ENCODE measurements at places on chromosomes 1 and 21.

GRCh38 chr1:206944703-206945102 is 1.6 kb downstream of the PIGR start:
- DNase-seq = no peak

DNA sequence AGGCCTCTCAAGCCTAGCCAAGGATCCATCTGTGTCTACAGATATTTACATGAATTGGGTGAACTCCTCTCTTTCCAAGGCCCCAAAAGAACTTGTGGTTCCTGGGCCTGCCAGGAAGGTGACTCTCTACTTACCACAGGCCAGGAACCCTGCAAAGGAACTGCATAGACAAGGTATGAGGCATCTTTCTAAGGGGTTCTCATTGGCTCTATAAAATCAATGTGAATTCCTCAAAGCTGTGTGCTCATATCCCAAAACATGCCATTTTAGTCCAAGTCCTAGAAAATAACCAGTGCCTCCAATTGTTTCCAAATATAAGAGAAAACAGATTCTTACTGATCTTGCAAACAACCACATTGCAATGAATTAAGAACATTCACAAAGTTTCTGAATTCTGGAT is 39.9 kb upstream of the RGL1 start:
- no peak for DNase-seq

DNA sequence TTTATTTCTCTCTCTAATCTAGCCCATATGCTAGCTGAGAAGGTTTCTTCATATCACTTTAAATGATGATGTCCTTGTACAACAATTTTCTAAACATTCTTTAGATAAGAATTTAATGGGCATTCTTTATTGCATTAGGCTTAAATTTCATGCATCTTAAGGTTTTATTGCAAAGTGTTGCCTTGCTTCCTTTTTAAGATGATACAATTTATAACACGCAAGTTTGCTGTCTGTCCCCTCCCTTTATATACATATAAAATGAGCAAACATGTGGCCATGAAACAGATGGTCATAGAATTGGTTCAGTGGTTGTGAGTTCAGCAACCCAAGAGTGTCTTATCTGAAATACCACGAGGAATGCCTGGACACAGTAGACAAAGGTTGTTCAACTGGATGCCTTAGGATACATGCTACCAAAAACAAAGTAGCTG is 12.1 kb downstream of the NBPF3 start:
- DNase-seq = no peak

DNA sequence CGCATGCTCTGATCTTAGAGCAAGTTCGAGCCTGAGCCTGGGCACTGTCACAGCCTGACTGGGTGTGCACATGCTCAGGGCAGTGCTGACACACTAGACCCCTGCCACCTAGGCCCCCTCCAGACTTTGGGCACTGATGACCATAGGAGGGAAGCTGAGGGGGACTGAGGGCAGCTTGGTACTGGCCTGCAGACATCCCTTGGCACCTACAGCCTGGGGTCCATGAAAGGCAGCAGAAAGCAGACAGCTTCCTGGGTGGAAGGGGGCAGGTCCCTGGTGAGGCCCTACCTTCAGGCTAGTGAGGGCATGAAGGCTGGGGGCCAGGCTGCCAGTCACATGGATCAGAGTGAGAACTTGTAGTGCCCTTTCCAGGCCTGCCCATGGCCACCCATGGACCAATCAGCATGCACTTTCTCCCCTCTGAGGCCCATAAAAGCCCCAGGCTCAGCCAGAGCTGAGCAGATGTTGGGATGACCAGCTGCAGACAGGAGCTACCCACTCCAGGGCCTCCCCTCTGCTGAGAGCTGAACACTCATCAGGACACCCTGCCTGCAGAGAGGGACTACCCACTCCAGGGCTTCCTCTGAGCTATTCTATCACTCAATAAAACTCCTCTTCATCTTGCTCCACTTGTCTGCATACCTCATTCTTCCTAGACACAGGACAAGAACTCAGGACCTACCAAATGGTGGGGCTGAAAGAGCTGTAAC is 680.8 kb downstream of the MATN1 start:
- no peak for DNase-seq

DNA sequence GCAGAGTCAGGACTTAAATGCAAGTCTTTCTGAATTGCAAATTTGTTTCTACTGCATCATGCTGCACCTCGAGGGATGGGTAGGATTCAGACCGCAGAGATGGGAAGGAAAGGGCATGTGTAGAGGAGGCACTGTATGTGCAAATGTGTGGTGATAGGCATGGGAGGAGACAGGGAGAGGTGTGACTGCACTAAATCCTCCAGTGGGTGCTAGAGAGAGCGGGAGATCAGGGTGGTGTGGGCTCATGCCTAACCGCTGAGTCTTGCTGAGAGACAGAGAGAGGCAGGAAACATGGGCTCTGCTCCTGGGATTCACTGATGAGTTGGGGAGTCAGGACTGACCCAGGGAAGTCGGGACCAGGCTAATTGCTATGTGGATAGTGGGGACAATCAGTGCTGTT is 61.1 kb downstream of the PTPRU start:
- no peak for DNase-seq

GRCh38 chr1:84859866-84860265 is 33.1 kb downstream of the LPAR3 start:
- DNase-seq = no peak

GRCh38 chr1:67979532-67979931 is 70.9 kb downstream of the DIRAS3 start:
- DNase-seq = no peak

DNA sequence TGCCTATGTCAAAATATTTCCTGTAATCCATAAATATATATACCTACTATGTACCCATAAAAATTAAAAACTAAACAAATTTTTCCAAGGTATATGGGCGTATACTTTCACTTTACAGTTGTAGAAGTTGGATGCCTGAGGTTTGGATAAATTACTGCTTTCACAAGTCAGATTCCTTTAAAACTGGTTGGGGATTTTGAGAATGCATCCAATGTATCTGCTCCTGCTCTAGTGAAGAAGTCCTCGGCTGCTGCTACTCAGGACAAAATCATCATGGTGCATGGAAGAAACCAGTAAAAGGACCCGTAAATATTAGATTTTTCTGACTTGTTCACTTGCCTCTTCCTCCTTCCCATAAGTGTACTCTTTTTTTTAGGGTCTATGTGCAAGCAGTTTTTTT is 841.1 kb downstream of the USP25 start:
- no peak for DNase-seq

DNA sequence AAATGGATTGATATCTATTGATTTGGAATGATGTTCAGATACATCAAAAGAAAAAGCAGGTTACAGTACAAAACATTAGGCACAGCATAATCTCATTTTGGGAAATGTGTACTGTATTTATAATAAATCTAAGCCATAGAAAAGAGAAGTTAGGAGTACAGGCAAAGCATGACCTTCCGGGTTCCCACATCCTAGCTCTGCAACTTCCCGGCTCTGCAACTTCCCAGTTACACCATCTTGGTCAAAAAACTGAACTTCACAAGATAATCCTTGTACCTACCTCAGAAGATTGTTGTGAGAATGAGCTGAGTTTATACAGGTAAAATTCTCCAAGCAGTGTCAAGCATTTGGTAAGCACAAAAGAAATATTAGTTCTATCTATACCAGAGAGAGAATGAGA is 21.7 kb upstream of the SLC44A3 start:
- DNase-seq = no peak

DNA sequence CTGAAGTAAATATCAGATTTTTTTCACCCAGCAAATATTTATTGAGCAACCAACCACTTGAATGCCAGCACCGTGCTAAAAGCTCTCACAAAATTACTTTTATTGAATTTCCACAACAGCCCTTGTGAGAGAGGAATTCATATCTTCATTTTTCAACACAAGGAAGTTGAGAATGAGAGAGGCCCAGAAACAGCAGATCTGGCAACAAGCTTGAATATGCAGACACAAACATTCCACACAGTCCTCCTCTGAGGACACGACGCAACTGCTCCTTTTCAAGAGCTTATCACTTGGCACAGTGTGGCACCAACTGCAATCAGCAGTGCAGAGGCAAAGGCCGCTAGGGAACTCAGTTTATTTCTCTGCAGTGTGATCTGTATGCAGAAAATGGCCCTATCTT is 32.2 kb upstream of the IFNAR2 start:
- no peak for DNase-seq

GRCh38 chr1:10060311-10061100 is 27.7 kb downstream of the UBE4B start:
- DNase-seq = no peak

GRCh38 chr1:93483606-93484005 is 35.7 kb downstream of the FNBP1L start:
- no peak for DNase-seq

- no peak for DNase-seq
Measured at GRCh38 chr1:182552527-182552926, 36.5 kb downstream of the RNASEL start.

DNA sequence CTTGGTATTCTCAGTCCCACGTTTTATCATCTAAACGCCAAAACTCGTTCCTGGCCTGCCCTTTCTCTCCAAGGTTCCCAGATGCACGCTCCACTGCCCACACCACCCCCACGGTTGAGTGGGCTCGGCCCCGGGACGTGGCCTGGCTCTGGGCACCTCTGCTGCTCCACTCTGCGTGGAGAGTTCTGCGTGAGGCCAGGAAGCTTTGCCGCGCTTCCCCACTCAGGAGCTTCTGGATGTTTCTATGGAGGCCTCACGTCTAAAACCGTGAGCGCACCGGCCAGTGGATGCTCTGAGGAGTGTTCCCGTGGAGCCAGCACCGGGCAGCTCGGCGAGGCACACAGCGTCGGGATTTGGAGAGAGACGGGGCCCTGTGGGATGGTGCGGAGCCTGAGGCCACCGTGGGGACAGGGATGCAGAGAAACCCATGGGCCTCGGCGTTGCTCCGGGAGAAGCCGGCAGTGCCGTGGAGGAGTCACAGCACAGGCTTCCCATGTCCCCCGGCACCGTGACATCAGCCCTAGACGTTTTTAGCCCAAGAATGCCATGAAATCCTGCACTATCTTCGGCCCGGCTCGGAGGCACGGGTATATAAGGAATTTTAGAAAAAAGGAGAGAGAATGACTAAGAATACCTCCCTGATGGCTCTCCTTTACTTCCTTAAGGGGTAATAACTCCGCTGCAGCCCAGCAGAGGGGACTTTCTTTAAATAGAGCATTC is 125.9 kb downstream of the PRDM16 start:
- no peak for DNase-seq

DNA sequence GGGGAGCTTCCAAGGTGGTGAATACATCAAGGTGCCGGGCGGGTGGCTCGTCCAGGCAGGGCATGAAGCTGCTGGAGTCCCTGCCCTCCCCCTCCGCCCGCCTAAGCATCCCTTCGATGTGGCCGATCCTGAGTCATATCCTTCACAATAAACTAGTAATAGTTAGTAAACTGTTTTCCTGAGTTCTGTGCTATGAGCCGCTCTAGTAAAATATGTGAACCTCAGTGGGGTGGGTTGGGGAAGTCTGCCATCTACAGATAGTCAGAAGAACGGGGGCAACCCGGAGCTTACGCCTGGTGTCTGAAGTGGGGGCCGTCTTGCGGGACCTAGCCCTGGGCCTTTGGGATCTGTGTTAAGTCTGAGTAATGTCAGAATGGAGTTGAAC is 21.6 kb downstream of the C2CD2 start:
- no peak for DNase-seq

DNA sequence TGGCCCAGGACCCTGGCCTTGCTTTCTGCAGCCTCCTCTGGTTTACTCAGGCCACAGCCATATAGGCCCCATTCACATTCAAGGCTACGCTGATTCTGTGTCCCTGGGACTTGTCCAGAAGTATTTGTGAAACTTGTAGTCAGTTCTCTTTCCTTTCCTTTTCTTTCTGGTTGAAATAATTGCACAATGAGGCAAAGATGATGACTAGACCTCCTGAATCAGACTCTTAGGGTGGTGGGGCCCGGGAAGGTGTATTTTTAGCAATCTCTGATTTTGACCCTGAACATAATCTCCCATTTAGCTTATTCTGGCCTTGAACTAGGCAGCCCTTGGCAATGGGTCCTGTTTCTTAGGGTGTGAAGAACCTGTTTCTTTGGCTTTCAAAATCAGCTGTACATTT is 39.9 kb downstream of the STUM start:
- no peak for DNase-seq

DNA sequence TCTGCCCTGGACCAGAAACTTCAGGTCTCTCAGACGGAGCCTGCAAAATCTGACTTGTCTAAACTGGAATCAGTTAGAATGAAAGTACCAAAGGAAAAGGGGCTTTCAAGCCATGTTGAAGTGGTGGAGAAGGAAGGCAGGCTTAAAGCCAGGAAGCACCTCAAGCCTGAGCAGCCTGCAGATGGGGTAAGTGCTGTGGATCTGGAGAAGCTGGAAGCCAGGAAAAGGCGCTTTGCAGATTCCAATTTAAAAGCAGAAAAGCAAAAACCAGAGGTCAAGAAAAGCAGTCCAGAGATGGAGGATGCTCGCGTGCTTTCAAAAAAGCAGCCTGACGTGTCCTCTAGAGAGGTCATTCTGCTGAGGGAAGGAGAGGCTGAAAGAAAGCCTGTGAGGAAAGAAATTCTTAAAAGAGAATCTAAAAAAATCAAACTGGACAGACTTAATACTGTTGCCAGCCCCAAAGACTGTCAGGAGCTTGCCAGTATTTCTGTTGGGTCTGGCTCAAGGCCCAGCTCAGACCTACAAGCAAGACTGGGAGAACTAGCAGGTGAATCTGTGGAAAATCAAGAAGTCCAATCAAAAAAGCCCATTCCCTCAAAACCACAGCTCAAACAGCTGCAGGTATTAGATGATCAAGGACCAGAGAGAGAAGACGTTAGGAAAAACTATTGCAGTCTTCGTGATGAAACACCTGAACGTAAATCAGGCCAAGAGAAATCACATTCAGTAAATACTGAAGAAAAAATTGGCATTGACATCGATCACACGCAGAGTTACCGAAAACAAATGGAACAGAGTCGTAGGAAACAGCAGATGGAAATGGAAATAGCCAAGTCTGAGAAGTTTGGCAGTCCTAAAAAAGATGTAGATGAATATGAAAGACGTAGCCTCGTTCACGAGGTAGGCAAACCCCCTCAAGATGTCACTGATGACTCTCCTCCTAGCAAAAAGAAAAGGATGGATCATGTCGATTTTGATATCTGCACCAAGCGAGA is 46.6 kb downstream of the ZBTB17 start:
- DNase-seq = no peak

DNA sequence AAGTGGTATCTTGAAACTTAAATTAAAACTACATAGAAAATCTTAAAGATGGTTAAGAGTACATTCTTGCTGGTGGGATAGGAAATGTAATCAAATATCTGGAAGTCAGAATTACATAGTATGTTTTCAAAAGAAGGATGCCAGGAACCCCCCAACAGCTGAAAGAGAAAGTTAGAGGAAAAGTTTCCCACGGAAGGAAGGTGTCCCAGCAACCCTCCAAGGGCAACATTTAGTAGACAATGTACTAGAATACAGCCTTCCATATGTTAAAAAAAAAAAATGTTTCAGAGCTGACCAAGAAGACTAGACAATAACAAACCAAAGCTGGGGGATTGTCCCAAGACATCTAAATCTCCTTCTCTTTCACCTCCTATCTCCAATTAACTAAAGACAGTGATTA is 2.2 kb downstream of the DEDD start:
- DNase-seq = no peak

GRCh38 chr1:84720221-84720780 is 30.0 kb upstream of the SSX2IP start:
- no peak for DNase-seq

- DNase-seq = peak; percentile 75
Measured at GRCh38 chr1:26788836-26789611, 1.3 kb downstream of the PIGV start.

GRCh38 chr1:212613440-212614335 is 5.1 kb downstream of the ATF3 start:
- DNase-seq = no peak

GRCh38 chr1:150557813-150558212 is 8.6 kb downstream of the ADAMTSL4 start:
- no peak for DNase-seq
